ENCODE measurements at places on chromosomes 6 and 20. TPM values are rescaled to one million over a fixed set of nuclear protein-coding genes. Genes with fewer than 3 reads are reported as not detected.
A peak's percentile ranks its signal among the peaks of the same experiment; 100 is the strongest.

DNA sequence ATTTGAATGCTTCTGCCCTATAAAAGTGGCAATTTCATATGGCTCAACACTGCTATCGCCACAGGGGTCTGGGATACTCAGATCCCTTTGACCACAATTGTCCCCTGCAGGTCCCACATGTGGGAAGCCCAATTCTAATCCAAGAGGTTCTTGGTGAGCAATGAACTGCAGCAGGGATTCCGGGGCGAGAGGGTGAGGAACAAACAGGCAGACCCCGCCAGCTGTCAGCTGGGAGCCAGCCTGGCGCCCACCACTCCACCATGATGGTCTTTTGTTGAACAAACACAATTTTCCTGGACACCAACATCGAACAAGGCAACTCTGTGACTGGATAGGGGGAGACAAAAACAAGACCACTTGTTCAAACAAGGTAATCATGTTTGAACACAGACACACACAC lies 80.5 kb downstream of the TMEM242 start:
- DNase-seq, result no peak

- no peak for DNase-seq
These were observed 116.3 kb upstream of the QKI start for GRCh38 chr6:163298079-163298830.

- DNase-seq, result no peak
These were observed 71.7 kb upstream of the SMLR1 start for GRCh38 chr6:130755368-130756034.

DNA sequence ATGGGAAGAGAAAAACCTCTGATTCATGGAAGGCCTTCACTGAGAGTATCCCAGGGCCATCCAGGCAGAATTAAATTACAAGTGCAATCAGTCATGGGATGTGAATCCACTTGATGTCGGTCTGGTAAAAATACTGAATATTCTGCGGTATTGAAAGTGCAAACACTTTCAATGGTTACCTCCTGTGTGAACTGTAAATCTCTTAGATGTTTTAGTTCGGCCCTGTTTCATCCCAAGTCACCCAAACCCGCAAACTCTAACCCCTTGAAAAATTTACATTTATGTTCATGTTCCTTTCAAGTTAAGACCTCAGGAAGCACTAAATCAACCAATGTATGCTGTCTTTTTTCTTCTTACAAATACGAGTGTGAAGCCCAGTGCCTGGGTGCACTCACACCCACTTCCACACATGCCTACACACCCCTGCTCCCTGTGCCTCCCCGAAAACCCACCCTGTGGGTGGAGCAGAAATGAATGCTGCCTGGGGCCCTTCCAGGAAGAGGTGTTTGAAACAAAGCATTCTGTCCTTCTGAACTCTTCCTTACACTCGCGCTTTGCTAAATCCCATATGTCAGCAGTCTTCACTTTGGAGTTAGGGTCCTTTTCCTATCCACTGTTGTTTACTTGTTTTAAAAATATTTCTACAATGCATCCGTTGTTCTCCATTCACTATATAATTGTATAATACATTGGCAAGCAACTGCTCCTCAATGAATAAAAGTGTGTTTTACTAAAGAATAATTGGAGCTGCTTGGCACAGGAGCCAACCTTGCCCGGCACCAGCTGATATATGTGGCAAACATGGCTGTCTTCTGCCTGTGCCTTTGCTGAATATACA lies 62.7 kb downstream of the FYN start:
- DNase-seq, result no peak

GRCh38 chr6:148438632-148439031 lies 96.0 kb downstream of the SASH1 start:
- DNase-seq, result no peak

GRCh38 chr20:61912665-61913422 lies 152.8 kb downstream of the TAF4 start:
- no peak for DNase-seq

GRCh38 chr6:14670806-14671205 lies 553.2 kb downstream of the CD83 start:
- no peak for DNase-seq

DNA sequence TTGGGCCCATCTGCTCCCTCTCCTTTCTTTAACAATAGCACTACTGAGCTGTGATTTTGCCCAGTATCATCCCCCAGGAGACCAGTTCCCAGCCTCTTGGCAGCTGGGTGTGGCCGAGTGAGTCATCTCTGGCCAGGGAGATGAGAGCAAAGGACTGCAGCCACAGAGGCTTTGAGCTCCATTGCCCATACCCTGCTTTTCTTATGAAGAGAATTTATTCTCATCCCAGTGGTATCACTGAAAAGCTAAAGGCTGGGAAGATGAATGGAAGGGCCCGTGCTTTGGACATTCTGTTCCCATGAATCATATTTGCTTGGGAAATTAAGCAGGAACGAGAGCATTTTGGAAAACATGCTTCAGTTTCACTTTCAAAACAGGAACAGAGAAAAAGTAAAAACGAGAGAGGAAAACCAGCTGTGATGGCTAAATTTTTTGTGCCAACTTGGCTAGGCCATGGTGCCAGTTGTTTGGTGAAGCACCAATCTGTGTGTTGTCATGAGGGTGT lies 14.9 kb downstream of the CST3 start:
- DNase-seq, result peak; percentile 95

GRCh38 chr20:21661488-21662055 lies 43.9 kb upstream of the PAX1 start:
- DNase-seq, result no peak

Gene RHAG
- 2.5 TPM for total RNA-seq

Gene TDRD6
- total RNA-seq, result 0.49 TPM
